ENCODE measurements at places on chromosomes 11 and 22.

GRCh38 chr11:68273026-68273738 lies 1.4 kb upstream of the C11orf24 start:
- no peak for DNase-seq

GRCh38 chr11:128714881-128715280 lies 21.0 kb downstream of the FLI1 start:
- DNase-seq: no peak

- DNase-seq: no peak
Measured at GRCh38 chr22:32000181-32000580, 42.9 kb upstream of the SLC5A1 start.

DNA sequence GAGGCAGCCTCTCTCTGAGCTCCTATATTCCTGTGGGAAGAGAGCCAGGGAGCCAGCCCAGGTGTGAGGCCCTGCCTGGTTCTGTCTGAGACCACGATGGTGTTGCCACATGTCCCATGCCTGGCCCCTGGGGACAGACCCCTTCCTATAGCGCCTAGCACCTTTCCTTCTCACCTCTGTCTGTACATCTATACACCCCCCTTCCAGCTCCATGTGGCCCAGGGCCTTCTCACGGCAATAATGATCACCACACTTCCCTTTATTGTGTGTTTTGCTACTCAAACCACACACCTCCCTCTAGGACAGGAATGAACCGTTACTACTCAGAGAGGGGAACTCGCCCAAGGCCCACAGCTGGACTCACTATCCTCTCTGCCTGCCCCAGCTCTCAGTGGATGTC lies 12.8 kb downstream of the CD82 start:
- no peak for DNase-seq

DNA sequence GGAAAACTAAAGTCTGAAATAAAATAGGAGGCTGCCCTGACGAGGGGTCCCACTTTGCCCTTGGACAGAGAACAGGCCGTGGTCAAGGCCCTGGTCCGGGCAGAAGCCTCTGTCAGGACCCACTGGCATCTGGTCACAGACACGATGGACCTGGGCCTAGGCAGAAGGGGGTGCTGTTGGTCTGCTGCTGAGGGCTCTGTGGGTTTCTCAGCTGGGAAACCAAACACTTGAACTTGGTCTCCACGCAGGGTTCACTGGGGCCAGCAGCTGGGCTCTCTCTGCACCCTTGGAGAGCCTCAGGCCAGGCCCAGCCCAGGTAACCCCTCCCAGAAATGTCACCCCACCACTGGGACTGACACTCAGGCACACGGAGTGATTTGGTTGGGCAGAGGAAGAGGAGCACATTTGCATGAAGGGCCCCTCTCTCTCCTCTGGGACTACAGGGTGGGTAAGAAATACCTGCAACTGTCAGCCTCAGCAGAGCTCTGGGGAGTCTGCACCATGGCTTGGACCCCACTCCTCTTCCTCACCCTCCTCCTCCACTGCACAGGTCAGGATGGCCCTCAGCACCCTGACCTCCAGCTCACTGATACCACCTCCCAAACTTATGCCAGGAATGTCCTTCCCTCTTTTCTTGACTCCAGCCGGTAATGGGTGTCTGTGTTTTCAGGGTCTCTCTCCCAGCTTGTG lies 48.1 kb upstream of the TOP3B start:
- DNase-seq: peak; percentile 56

DNA sequence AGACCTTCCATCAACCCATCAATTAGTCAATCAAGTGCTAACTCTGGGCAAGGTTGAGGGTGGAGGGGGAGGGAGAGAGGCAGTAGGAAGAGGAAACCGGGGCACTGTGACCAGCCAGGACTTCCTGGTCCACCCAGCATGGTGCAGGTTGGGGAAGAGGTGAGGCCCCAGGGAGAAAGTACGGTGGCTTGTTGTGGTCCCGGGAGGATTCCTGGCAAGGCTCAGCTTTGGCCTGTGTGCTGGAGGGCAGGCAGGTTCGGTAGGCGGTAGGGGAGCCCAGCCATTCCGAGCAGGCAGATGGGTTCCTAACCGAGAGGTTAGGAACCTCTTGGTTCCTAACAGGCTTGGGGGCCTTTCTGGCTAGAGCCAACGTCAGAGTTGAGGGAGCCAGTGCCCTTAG lies 10.8 kb downstream of the ST14 start:
- peak; percentile 57 for DNase-seq

GRCh38 chr11:23192256-23192655 lies 332.0 kb upstream of the CCDC179 start:
- DNase-seq: no peak

- DNase-seq: peak; percentile 93
Measured at GRCh38 chr11:119315131-119316015, 1.6 kb downstream of the MCAM start.

- DNase-seq: no peak
Measured at GRCh38 chr22:45094825-45095224, 68.9 kb upstream of the NUP50 start.

DNA sequence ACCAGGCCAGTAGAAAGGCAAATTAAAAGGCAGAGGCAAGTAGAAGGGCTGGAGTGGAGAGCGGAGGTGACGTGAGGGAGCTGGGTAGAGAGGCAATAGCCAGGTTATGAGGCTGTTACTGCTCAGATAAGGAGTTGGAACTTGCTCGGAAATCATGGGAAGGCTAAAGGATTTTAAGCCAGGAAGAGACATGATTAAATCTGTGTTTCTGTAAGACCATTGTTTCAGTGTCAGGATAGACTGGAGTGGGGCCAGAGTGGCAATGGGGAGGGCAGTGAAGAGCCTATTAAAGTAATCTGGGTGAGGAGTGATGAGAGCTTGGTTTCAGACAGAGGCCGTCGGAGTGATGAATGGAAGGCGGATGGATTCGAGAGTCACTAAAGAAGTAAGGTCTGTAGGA lies 39.0 kb downstream of the GRAMD1B start:
- no peak for DNase-seq

DNA sequence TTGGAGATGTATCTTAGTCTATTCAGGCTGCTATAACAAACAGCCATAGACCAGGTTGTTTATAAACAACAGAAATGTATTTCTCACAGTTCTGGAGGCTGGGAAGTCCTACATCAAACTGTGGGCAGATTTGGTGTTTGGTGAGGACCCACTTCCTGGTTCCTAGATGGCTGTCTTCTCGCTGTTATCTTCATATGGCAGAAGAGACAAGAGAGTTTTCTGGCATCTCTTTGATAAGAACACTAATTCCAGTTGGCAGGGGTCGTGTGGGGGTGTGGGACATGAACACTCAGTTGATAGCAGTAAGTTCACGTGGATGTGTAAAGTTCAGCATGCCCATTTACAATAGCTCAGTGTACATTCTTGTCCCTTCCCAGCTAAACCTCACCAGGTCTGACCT lies 41.3 kb upstream of the HMGXB4 start:
- no peak for DNase-seq

- no peak for DNase-seq
Measured at GRCh38 chr11:73293356-73293936, 14.6 kb upstream of the ARHGEF17 start.

GRCh38 chr11:119975561-119976152 lies 162.3 kb downstream of the TRIM29 start:
- peak; percentile 84 for DNase-seq

DNA sequence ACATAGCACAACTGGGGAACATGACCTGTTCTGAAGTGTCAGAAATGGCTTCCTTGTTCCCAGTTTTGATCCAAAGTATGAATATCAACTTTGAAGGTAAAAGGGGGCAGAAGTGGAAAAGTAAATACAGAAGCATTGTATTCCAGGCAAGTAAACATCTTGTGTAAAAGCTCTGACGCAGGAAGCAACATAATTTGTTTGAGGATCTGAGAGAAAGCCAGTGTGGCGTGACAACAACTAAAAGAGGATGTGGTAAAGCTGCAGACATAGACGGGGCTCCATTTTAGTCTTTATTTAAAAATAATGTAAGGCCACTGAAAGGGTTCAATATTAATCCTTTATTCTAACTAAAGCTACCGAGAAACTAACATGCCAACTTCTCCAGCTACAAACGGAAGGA lies 310.2 kb downstream of the DLG2 start:
- no peak for DNase-seq

- DNase-seq: no peak
Measured at GRCh38 chr22:46844606-46845210, 82.3 kb downstream of the TBC1D22A start.

- DNase-seq: no peak
Measured at GRCh38 chr11:132818951-132819350, 713.4 kb downstream of the OPCML start.

GRCh38 chr11:57881647-57882046 lies 120.0 kb downstream of the CTNND1 start:
- DNase-seq: no peak

DNA sequence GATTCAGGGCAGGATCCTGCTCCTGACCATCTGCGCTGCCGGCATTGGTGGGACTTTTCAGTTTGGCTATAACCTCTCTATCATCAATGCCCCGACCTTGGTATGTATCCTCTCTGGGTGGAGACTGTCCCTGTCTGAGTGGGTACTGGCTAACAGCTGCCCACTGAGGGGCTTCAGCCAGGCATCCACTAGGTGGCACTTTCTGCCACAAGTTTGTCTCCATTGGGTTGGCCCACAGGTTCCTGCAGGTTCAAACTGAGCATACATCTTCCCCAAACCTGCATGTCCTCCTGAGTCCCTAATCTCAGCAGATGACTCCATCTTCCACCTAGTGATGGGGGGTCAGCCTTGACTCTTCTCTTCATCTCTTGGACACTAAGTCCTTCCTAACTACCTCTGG lies 4.4 kb downstream of the SLC2A11 start:
- peak; percentile 85 for DNase-seq

GRCh38 chr11:28727254-28727653 lies 619.1 kb downstream of the METTL15 start:
- no peak for DNase-seq

- no peak for DNase-seq
Measured at GRCh38 chr22:20422271-20423007, 15.2 kb downstream of the SCARF2 start.

GRCh38 chr11:74462009-74462408 lies 5.3 kb downstream of the KCNE3 start:
- DNase-seq: peak; percentile 79

DNA sequence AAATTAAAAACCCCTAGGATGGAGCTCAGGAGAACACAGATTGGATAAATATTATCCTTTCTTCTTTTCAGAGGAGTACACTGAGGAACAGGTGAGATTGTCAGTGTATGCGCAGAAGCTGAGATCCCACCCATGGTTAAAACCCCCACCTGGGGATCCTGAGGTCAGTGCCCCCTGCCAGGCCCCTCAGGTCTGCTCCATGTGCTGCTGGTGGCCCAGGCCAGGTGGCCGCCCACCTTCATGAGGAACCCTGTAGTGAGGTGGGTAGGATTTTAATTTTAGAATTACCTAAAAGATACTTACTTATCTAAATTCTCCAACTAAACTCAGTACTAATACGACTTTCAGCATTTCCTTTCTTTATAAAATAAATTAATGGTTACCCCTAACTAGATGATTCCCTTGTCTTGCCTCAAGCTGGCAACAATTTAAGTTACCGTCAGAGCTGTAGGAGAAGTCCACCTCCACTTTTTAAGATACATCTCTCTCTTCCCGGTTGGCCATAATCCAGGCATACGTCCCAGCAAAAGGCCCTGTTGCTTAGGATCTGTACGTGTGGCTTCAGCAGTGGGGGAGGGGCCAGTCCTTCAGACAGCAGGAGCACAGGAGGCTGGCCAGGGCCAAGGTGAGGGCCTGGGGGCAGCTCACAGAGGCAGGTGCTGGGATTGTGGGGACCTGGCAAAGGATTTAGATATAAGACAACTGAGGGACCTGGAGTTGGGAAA lies 61.5 kb upstream of the PITPNB start:
- DNase-seq: peak; percentile 89

DNA sequence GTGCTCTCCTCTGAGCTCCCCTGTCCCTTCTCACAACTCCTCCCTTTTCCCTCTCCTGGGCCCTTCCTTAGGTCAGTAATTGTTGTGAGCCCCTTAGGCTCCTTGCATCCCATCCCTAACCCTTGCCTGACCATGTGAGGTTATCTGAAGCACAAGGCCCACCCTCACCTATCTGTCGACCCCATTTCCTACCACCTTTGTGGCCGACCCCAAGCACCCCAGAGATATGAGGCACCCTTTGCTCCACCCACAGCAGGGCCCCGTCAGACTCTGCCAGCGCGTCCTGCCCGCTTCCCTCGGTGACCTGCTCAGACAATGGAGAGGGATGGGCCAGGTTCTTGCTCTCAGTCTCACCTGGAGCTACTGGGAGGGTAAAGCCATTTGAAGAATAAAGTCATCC lies 1.3 kb downstream of the GNG3 start:
- peak; percentile 36 for DNase-seq

All from H7 (cell line).